Activated CD4-positive, alpha-beta memory T cell treated with anti-CD3 and anti-CD28 coated beads, Interleukin-2, amount 10 ng/mL, durations not matched to agents 7 days and 5 days (primary cell): ENCODE measurements at places on chromosomes 6 and 20. TPM values are rescaled to one million over a fixed set of nuclear protein-coding genes. Genes with fewer than 3 reads are reported as not detected.

GRCh38 chr20:51826372-51826771 lies 24.1 kb upstream of the SALL4 start:
- no peak for DNase-seq

DNA sequence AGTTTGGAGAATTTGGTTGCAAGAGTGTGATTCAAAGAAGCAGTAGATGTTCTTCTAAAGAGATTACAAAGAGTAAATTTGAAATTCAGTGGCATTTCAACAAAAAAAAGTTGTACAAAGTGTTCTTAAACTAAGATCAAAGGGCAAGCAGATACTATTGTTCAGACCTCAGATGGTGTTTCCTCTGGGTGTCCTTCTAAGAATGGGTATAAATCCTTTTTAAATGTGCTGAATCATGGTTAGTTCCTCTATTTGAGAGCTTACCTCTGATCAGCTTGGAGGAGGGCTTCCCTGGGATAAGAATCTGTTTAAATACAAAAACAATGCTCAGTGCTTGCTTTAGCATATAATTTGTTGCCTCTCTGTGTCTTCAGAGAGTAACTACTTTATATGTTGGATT lies 6.3 kb downstream of the BMP6 start:
- no peak for DNase-seq

ASIP gene
- total RNA-seq = not detected

DNA sequence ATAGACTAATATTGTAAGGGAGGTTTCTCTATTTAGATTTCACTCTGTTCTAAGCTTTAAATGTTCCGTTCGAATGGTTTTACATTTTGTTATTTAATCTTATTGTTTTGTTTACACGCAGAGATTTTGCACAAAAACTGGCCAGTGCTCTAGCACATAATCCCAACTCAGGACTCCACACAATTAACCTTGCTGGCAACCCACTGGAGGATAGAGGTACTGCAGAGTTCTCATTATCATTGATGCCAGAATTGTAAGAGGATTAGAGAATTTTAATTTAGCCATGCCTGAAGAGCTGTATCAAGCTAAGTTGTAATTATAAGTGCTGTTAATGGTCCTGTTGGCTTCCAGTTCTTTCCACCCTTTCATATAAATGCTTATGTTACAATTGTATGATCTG lies 179.7 kb upstream of the SCGN start:
- no peak for DNase-seq

SLC17A5 gene
- 8.0 TPM for total RNA-seq

MCHR2 gene
- total RNA-seq = not detected
